ENCODE measurements at places on chromosomes 12 and 14.

- no peak for DNase-seq
Observed at GRCh38 chr12:24798335-24798734, 150.6 kb downstream of the BCAT1 start.

- DNase-seq = no peak
Observed at GRCh38 chr12:111233786-111234185, 135.1 kb downstream of the PHETA1 start.

- DNase-seq = no peak
Observed at GRCh38 chr12:32567296-32567674, 111.8 kb upstream of the DNM1L start.

GRCh38 chr12:19382563-19382962 lies 56.7 kb upstream of the AEBP2 start:
- no peak for DNase-seq

DNA sequence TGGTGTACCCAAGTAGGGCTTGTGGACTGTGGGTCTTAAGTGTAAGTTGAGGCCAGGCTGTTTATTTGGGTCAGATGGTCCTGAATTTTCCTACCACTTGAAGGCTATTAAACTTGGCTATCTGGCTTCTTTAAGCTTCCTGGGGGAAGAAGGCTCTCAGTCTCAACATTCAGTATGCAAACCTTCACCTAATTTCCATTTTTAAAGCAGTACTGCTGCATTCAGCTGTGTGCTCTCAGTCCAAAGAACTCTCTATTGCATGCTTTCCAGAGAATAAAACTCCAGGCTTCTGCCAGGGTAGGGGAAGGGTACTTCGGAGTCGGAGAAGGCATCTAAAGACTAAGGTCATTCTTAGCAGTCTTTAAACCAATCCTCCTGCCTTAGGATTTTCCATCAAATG lies 124.4 kb downstream of the HELB start:
- DNase-seq = no peak

GRCh38 chr12:119274636-119275065 lies 59.9 kb upstream of the CCDC60 start:
- no peak for DNase-seq

DNA sequence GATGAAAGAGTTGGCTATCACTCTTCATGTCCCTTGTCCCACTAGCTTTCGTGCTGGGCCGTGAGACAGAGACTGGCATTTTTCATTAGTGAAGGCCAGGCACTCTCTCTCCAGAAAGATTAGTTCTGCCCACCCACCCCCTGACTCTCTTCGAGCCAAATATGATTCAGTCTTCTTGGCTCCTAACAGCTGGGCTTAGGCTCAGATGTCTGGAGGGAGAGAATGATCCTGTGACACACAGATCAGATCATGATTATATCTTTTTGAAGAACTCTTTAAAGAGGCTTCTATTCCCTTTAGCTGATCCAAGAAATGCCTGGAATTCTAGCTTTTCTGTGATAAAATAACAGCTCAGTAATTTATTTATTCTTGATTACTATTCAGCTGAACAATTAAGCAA lies 5.2 kb upstream of the GNG2 start:
- no peak for DNase-seq

- DNase-seq = no peak
Observed at GRCh38 chr12:19546611-19547162, 107.4 kb downstream of the AEBP2 start.

DNA sequence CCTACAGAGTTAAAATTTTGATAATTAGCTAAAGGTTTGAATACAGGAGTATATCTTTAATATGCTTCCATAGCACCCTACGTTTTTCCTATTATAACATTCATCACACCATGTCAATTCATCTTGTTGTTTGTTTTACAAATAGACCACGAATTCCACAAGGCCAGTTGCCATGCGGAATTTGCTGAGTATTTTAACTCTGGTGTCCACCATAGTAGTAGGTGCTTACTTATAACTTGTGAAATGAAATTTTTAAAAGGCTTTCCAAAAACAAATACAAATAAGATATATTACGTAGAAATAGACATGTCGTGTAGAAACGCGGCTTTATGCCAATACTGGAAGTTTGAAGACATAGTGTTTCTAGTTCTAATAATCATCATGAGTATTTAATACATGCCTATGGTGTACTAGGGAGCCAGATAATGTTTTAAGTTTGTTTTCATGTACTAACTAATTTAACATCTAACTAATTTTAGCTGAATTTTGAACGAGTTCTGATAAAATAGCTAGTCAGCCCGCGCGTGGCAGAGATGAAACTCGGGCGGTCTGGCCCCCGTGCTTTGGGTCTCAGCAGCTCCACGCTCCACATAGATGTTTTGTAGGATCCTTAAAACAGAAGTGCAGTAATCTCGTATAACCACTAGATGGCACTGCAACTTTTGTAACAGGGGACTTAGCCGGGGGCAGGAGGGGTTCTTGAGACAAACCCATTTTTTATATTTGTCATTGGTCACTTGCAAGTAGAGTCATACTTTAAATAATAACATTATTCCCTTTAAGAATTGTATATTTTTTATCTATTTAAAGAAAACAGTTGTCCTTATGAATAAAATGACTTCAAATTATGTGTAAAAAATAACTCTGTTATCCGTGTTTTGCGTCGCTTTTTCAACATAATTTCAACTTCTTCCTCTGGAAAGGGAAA lies 10.2 kb downstream of the CD69 start:
- no peak for DNase-seq

DNA sequence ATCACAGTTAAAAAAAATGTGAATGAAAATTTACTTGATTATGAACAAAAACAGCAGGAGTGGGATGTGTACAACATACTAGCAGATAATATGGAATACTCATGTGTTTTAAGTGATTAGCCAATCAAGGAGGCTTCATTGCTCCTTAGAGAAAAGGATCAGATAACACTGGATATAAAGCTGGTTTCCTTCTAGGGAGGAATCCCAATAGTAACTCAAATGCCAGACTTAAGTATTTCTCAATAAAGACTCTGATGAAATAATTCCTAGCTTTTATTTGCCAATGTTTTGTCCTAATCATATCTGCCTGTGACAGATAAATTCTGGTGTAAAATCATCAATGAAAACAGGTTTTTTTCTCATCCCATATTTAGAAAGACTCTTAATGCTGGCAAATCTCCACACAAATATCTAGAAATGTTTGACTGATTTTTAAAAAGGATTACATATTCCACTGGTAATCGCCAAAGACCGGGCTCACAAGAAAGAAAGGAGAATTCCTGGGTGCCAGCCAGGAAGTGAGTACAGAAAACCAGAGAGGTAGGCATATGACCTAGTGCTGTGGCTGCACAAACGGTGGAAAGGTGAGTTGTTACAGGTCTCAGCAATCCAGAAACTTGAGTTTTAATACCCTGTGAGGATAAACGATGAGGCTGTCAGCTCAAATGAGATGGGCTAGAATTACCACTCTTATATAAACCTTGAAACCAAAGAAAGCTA lies 108.6 kb upstream of the TTC7B start:
- no peak for DNase-seq

GRCh38 chr14:102008891-102009290 lies 44.5 kb downstream of the DYNC1H1 start:
- no peak for DNase-seq

- no peak for DNase-seq
Observed at GRCh38 chr14:103854822-103855733, 7.7 kb upstream of the PPP1R13B start.

- DNase-seq = no peak
Observed at GRCh38 chr14:22570132-22570949, 18.7 kb downstream of the DAD1 start.
